Stimulated activated CD4-positive, alpha-beta T cell treated with anti-CD3 and anti-CD28 coated beads, TNF-alpha, amount 100 ng/mL, for 48 hours (primary cell): ENCODE measurements at places on chromosomes 2 and 18.
A peak's percentile ranks its signal among the peaks of the same experiment; 100 is the strongest.

GRCh38 chr2:16664809-16665747 lies 556 bp downstream of the CYRIA start:
- DNase-seq, result no peak

GRCh38 chr2:234050455-234051135 lies at the start of gene SPP2:
Gene SPP2 (plus strand): TSS chr2:234050702. CDS start chr2:234050787, 85 bp downstream.
- DNase-seq, result no peak

- no peak for DNase-seq
These were observed 8.6 kb downstream of the SPR start for GRCh38 chr2:72895759-72896281.

DNA sequence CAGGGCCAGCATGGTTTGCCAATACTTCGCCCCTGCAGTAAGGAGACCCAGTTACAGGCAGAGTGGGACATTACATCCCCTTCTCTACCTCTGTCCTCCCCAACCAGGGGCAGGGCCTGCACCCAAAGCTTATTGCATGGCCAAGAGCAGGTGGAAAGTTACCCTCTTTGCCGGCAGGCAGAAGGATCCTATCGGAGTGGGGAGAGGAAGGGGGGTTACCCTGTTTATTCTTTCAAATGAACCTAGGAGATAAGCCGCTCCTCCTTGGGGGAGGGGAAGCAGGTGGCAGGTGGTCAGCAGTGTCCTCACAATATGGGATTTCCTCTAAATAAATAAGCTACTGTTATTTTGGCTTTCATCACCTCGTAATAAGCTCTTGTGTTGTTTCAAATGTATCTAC lies 53.9 kb downstream of the SPATS2L start:
- no peak for DNase-seq

- DNase-seq, result no peak
These were observed 43.1 kb downstream of the C2orf74 start for GRCh38 chr2:61205132-61205531.

GRCh38 chr2:236205867-236206645 lies 37.9 kb upstream of the GBX2 start:
- DNase-seq, result no peak

DNA sequence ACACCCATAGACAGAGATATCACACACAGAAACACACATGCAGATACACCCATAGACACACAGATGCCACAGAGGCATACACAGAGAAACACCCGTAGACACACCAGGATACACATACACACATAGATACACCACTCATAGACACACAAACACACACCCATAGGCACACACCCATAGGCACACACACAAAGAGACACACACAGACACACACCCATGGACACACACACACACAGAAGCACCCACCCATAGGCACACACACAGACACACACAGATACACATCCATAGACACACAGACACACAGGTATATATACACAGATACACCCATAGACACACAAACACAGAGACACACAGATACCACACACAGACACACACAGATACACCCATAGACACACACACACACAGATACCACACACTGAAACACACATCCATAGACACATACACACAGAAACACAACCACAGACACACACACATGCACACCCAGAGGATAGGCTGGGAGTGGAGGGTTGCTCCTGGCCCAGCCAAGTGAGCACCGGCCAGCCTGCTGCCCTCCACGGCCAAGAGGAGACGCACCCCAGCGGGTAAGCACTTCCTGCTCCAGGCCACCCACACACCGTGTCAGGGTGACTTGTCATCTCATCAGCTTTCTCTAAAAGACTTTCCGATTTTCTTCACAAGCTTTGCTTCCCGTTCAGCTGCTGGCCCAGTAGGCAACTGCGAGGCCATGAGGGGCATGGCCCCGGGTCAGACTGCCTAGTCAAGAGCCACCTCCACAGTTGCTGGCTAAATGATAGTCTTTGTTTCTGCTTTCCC lies 14.1 kb upstream of the CNNM3 start:
- DNase-seq, result peak; percentile 64

GRCh38 chr2:149449017-149449416 lies 118.6 kb downstream of the LYPD6 start:
- no peak for DNase-seq

DNA sequence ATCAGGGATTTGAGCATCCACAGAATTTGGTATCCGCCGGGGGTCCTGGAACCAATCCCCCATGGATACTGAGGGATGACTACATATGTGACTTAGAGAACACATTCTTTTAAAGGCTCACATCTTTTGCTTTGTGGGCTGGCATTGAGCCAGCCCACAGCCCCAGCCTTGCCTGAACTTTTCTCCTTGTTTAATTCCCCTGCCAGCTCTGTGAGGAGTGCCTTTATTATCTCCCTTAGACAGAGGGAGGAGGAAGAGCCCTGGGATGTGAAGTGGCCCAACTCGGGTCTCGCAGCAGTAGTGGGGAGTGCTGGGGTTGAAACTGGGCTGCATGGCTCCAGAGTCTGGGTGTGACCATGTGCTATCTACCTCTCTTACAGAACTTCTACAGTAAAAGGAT lies 7.6 kb downstream of the TTC39C start:
- no peak for DNase-seq

GRCh38 chr18:23765931-23766330 lies 76.7 kb downstream of the LAMA3 start:
- no peak for DNase-seq

DNA sequence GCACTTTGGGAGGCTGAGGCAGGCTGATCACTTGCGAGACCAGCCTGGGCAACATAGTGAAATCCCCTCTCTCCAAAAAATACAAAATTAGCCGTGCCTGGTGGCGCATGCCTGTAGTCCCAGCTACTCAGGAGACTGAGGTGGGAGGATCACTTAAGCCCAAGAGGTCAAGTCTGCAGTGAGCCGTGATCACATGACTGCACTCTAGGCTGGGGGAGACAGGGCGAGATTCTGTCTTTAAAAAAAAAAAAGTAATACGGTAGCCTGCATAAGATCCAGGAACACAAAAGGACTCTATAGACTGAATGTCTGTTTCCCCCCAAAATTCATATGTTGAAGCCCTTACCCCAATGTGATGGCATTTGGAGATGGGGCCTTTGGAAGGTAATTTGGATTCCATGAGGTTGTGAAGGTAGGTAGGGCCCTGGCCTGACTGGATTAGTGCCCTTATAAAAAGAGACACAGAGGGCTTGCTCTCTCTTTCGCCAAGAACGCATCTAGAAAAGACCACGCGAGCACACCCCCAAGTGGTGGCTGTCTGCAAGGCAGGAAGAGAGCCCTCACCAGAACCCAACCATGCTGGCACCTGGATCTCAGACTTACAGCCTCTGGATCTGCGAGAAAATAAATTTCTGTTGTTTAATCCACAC lies 17.0 kb downstream of the MBOAT2 start:
- no peak for DNase-seq

DNA sequence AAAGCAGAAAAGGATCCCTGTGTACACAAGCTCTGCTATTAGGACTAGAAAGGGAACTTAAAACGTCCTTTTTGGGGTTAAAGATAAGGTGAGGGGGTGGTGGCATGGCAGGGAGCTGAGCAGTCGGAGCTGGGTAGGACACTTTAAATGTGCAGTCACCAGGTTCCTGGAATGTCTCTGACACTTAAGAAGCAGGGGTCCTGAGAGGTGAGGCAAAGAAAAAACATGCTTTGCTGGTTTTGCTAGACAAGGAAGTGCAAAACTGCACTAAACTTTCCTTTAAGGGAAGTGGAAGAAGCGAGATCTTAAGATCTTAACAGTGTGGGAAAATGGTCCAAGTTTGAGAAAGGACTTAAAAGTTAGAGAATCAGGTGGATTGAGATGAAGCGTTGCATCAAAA lies 99.5 kb upstream of the MAP3K20 start:
- no peak for DNase-seq

DNA sequence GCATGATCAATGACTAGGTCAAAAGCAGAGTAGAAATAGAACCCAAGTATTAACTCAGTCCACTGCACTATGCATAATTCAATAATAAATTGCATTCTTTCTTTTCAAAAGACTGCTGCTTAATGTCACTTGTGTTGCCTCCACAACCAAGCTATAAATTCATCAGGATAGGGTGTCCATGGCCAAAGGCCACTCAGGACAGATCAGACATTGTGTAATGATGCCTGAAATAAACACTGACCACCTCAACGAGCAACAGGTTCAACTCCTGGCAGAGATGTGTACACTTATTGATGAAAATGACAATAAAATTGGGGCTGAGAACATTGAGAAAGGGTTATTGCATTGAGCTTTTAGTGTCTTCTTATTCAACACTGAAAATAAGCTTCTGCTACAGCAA lies 194.5 kb upstream of the SPOPL start:
- DNase-seq, result no peak

GRCh38 chr2:44218771-44219170 lies 50.1 kb downstream of the PPM1B start:
- DNase-seq, result no peak

GRCh38 chr18:60664736-60665135 lies 292.2 kb upstream of the MC4R start:
- no peak for DNase-seq

DNA sequence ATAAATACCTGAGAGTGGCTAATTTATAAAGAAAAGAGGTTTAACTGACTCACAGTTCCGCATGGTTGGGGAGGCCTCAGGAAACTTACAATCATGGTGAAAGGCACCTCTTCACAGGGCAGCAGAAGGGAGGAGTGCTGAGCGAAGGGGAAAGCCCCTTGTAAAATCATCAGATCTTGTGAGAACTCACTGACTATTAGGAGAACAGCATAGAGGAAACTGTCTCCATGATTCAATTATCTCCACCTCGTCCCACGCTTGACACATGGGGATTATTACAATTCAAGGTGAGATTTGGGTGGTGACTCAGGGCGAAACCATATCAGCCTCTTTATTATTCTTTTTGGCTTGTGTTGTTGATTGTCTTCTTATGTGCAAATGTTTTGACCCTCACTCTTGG lies 76.2 kb downstream of the WDR7 start:
- DNase-seq, result no peak

DNA sequence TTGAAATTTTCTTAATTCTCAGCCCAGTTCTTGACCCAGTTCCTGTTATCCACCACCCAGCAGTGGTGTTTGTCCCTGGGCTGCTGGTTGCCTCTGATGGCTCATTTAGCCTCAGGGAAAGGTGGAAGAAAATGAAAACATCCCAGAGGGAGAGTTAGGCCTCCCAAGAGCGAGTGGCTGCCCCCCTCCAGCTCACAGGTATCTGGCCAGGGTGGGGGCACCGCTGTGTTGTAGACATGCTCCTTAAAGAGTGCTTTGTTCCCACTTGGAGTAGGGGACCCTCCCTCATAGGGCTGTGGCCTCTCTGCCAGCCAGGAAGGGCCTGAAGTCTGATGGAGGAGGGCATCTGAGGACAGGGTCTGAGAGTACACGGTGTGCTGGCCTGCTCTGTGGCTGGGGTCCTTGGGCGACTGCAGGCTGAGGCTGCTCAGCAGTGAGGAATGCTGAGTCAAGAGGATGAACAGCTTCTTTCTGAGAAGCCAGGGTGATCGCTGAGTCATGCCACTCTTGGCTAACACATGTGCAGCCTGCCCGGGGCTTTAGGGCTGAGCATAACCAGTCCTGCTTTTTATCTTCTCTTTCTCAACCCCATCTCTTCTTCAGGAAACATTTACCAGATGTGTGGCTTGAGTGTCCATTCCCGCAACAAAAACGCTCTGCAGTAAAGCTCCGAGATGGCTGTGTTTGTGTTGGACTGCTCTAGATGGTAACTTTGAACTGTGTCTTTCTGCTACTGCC lies 72.3 kb downstream of the IL1R2 start:
- DNase-seq, result no peak

- no peak for DNase-seq
These were observed 113.6 kb downstream of the CELF4 start for GRCh38 chr18:37452015-37452414.

DNA sequence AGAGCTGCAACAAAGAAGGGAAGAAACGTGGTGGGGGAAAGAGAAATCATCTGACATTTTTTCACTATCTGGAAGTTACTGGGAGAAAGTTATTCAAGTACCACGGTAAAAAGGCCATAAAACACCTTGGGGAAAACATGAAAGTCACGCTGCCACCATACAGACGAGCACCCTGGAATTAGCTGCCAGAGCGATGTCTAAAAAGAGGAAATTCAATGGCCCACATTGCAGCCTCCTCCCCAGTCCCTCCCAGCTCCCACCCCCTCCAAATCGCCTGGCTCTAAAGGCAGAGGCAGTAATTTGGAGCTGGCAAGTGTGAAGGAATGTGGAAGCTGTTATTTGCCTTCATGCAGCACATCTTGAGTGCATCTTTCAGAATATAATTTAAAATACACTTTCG lies 192.0 kb downstream of the ALK start:
- no peak for DNase-seq

- DNase-seq, result no peak
These were observed 41.3 kb downstream of the C18orf63 start for GRCh38 chr18:74356959-74357358.

- DNase-seq, result no peak
These were observed 385.5 kb downstream of the SETBP1 start for GRCh38 chr18:45066210-45066609.

GRCh38 chr18:25457126-25457525 lies 105.2 kb upstream of the ZNF521 start:
- no peak for DNase-seq

DNA sequence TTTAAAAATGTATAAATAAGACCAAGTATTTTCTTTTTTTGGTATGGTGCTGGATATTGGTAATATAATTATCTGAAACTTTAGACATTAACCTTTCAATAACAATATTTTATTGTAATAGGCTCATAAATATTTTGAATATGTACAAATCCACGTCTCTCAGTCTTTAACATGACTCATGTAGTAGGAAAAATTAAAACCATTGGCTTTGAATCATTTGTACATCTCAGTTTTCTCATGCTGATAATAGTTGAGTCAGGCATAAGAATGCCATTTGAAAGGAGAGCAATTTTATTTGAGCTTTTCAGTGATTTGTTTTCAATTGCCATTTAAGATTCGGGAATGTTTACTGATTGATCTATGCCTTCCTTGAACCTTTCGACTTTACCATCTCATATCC lies 364.8 kb downstream of the TGIF1 start:
- no peak for DNase-seq
